ENCODE measurements at places on chromosomes 16 and 17. TPM values are rescaled to one million over a fixed set of nuclear protein-coding genes. Genes with fewer than 3 reads are reported as not detected.

- DNase-seq = no peak
These were observed 25.8 kb downstream of the YPEL2 start for GRCh38 chr17:59357219-59357697.

- no peak for DNase-seq
These were observed 22.4 kb upstream of the TEKT1 start for GRCh38 chr17:6853764-6854442.

GDPD1 gene
- polyA plus RNA-seq = 2.0 TPM

GRCh38 chr16:89297910-89298545, 80.5 kb downstream of the ZNF778 start:
- no peak for DNase-seq

DNA sequence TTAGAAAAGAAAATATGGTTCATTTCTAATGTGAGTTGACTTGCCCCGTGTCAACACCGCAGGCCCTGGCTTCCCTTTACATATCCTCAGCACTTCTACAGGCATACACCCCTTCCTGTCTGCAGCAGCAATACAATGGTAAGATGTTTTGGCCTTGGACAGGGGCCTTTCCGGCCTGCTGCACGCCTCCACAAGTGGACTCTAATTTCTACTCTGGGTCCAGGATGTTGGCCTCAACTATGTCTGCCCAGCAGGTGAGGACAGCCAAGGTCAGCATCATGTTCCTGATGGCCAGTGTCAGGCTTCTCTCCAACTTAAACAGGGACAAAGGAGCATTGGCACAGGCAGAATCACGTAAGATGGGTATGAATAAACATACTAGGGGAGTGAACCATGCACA, 11.0 kb downstream of the C17orf67 start:
- DNase-seq = no peak

OGFOD1 gene
- 36.5 TPM for polyA plus RNA-seq

DNA sequence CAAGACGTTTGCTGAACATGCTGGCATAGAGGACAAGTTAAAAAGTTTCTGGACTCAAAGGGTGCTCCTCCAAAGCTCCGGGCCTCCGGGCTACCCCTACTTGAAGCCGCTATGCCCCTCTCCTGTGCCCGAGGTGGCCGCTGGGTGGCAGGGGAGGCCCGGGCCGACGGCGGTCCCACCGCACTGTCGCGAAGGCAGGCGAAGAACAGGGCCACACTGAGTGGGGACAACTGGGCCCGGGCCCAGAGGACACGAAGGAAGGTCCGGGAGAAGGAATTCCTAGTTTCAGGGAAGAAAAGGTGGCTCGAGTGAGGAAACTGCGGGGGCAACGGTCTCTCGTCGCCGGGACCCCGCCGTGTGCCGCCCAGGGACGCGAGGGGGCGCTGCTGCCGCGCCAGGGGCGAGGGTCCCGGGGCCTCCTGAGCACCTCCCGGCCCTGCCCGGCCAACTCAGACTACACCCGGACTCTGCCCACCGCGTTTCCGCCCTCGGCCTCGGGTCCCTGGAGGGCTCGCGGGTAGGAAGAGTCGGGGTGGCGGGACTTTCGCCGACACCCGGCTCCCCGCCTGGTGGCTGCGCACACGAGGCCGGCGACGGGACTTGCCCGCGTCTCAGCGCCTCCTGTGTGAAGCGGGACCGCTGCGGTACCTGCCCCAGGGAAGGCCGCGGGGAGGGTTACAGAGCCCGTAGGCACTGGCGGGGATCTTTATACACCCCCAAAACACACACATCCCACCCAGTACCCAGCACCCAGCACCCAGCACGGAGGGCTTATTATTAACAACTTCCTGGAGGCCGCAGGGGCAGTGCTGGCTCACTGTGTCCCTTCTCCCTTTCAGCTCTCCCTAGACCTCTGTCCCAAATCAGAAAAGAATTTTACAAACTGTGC, 772 bp upstream of the CHCT1 start:
- no peak for DNase-seq
